Activated CD4-positive, alpha-beta T cell treated with anti-CD3 and anti-CD28 coated beads for 1 hour (primary cell): ENCODE measurements at places on chromosomes 16 and 17.

GRCh38 chr16:47687694-47688093, 226.6 kb downstream of the PHKB start:
- DNase-seq = no peak

- DNase-seq = no peak
Measured at GRCh38 chr16:65740711-65741110, 618.8 kb upstream of the CDH11 start.

DNA sequence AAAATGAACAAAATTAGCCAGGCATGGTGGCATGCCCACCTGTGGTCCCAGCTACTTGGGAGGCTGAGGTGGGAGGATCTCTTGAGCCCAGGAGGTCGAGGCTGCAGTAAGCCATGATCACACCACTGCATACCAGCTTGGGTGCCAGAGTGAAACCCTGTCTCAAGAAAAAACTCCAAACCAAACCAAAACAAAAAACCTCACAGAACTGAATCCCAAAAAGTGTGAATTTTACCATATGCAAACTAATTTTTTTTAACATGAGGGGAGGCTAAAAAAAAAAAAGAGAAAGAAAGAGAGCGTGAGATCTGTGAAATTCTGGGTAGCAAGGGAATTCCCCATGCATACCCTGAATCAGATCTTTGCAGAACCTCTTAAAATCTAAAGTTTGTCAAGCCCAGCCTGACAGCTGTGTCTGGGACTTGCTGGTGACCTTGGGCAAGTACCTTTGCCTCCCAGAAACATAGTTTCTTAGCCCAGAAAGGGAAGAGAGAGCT, 17.1 kb upstream of the CDH1 start:
- no peak for DNase-seq

- DNase-seq = no peak
Measured at GRCh38 chr16:85842848-85843247, 43.4 kb downstream of the COX4I1 start.

GRCh38 chr17:77416105-77416713, 275.4 kb downstream of the SEC14L1 start:
- no peak for DNase-seq

- no peak for DNase-seq
Measured at GRCh38 chr16:19463468-19464315, 46.0 kb downstream of the TMC5 start.

- no peak for DNase-seq
Measured at GRCh38 chr16:30941600-30942425, 7.1 kb upstream of the ORAI3 start.

- no peak for DNase-seq
Measured at GRCh38 chr17:72634621-72635020, 457.9 kb downstream of the SLC39A11 start.

GRCh38 chr17:750431-751037, 1.5 kb downstream of the GEMIN4 start:
- no peak for DNase-seq
